ENCODE measurements at places on chromosomes 7 and 10. TPM values are rescaled to one million over a fixed set of nuclear protein-coding genes. Genes with fewer than 3 reads are reported as not detected.

Gene ELAPOR2
- 2.4 TPM for total RNA-seq

Gene FAM25C
- not detected for total RNA-seq

Gene ANAPC16
- 78.3 TPM for total RNA-seq

Gene CD36
- total RNA-seq, result 4.7 TPM

Gene SFTPA1
- total RNA-seq, result not detected

Gene PON3
- total RNA-seq, result not detected

Gene CDC14C
- not detected for total RNA-seq

Gene ACTL6B
- total RNA-seq, result not detected

Gene ZNF736
- total RNA-seq, result 24.1 TPM

Gene AGMO
- total RNA-seq, result not detected

Gene ZNF394
- total RNA-seq, result 34.1 TPM

Gene GRID1
- not detected for total RNA-seq

Gene PNLIP
- total RNA-seq, result not detected

Gene SPAG6
- 0.22 TPM for total RNA-seq

Gene PILRA
- 0.84 TPM for total RNA-seq

DNA sequence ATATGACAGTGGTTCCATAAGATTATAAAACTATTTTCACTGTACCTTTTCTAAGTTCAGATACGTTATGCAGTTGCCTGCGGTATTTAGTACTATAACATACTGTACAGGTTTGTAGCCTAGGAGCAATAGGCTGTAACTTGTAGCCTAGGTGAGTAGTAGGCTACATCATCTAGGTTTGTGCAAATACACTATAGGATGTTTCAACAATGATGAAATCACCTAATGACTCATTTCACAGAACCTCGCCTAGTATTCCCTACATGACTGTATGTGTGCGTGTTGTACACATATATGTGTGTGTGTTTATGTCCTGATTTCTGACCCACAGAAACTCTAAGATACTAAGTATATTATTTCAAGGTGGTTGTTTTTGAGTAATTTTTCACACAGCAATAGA, 139.0 kb downstream of the HERPUD2 start:
- H3K27me3 ChIP-seq, result no peaks in the 10 kb centered on the region
- H3K36me3 ChIP-seq, result no peaks in the 10 kb centered on the region
- no peaks in the 10 kb centered on the region for H3K4me1 ChIP-seq
- no peak overlapping the region for H3K27ac ChIP-seq
- no peak overlapping the region for H3K4me3 ChIP-seq

DNA sequence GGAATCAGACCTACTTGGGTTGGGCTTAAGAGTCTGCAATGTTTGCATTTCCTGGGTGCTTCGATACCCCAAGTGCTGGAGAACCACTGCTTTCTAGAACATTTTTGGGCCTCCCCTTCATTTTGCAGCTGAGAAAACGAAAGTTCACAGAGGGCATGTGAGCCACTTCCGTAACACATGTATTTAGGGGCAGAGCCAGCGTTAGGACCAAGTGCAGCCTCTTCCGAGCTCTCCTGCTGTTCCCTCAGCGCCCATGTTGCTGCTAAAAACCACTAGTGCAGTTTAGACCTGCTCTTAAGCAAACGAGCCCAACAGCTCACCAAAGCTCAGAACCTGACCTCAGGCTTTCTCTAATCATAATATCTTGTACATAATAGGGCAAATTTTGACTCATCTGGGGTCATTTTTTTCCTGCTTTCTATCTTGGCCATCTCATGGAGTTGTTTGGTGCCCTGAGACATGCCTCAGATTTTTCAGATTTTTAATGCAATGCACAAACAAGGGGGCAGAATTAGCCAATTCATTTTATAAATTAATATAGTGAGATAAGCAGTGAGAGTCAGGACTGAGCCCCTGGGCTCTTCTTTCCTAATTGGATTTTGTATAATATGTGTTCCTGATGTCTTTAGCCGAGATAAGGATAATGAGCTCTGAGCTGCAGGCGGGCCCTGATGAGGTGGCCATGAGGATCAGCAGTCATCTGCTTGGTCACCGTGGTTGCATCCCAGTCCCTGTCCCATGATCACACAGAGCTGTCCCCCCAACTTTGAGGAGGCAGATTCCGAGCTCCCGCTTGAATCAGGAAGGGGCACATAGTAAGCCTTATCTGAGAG, 12.9 kb downstream of the BAG3 start:
- no peak for DNase-seq
- H3K27me3 ChIP-seq, result no peaks in the 10 kb centered on the region
- peak overlapping the region; percentile 28 for H3K27ac ChIP-seq

DNA sequence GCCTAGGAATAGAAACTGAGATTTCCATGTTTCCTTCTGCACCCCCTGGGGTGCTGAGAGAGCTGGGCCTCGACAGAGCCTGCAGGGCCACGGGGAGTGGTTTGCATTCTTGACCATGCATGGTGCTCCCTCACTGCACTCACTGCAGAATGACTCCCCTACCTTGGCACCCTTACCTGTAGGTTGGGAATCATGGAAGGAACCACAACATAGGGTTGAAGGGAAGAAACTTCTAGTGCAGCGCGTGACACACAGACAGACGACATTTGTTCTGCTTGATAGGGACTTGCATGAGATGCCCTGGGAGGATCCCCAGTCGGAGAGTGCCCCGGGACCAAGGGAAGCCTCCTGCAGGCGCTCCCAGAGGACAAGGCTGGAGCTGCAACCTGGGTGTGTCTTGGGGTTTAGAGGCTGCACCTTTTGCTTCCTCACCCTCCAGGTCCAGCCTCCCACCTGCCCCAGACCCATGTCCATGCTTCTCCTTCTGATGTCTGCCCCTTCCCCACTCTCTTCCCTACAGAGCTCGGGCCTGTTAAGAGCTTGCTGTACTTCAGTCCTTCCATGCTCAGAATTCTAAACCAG, 245.2 kb downstream of the ABCA13 start:
- H3K4me3 ChIP-seq, result no peak overlapping the region
- DNase-seq, result no peak
- no peaks in the 10 kb centered on the region for H3K36me3 ChIP-seq
- no peaks in the 10 kb centered on the region for H3K27me3 ChIP-seq

GRCh38 chr7:21507627-21508343, 35.1 kb upstream of the DNAH11 start:
- DNase-seq, result no peak
- no peaks in the 10 kb centered on the region for H3K27me3 ChIP-seq
- no peak overlapping the region for H3K4me3 ChIP-seq
- H3K4me1 ChIP-seq, result no peaks in the 10 kb centered on the region
- no peak overlapping the region for H3K27ac ChIP-seq

GRCh38 chr7:45102785-45103712, 8.4 kb downstream of the TBRG4 start:
- no peak for DNase-seq
- no peak overlapping the region for H3K27ac ChIP-seq
- no peaks in the 10 kb centered on the region for H3K27me3 ChIP-seq

DNA sequence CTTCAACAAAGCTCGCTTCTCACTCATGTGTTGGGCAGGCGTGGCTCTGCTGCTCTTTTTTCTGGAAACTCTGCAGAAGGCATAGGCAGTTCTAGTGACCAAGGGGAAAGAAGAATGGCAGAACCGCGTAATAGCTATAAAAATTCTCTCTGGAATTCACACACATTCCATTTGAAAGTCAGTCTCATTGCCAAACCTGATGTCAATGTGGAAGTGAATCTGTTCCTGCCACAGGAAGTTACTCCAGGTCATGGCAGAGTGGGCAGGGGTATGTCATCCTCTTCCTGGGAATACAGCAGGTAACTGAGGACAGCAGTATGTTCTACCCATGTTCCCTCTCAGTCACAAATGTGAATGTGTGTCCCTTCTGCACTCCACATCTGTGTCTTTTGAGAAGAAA, 8.2 kb upstream of the PAXIP1 start:
- no peaks in the 10 kb centered on the region for H3K36me3 ChIP-seq
- no peaks in the 10 kb centered on the region for H3K4me1 ChIP-seq
- H3K27ac ChIP-seq, result no peak overlapping the region

GRCh38 chr10:42952349-42952748, 124.5 kb upstream of the RET start:
- no peaks in the 10 kb centered on the region for H3K27me3 ChIP-seq
- DNase-seq, result no peak
- H3K4me1 ChIP-seq, result no peaks in the 10 kb centered on the region
- H3K4me3 ChIP-seq, result no peak overlapping the region
- no peaks in the 10 kb centered on the region for H3K36me3 ChIP-seq
- no peak overlapping the region for H3K27ac ChIP-seq

DNA sequence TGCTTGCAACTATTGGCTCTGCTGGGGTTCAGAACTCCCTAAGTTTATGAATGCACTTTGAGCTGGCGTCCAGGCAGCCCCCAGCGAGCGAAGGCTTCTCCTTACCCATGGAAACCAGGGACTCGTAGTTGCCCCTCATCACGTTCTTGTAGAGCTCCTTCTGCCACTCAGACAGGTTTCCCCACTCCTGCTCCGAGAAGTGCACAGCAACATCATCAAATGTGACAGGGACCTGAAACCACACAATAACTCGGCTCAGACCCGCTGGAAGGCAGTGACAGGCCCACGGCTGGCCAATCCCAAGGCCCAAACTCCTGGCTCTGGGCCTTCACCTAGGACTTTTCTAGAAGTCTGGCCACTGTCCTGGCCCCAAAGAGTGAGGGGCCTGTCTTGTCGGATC, 6.9 kb downstream of the ZNF777 start:
- no peak overlapping the region for H3K27ac ChIP-seq
- no peak for DNase-seq
- H3K4me1 ChIP-seq, result peaks cover 15% of the 10 kb centered on the region
- H3K4me3 ChIP-seq, result no peak overlapping the region

DNA sequence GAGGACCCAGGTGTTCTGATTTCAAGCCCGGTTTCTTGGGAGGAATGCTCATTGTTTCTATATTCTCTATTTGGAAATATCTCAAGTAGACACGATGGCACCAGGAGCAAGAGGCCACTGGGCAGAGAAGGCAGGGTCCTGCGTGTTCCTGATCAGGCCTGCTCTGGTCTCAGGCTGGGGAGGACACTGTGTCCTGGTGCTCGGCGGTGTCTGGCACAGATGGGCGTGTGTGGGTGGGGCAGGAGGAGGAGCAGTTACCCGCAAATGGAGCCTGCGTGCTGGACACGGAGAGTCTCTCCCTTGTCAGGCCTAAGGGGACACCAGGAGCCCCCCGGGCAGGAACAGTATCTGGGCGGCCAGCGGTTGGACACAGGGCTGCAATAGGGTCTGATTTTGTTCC, 25.9 kb upstream of the GOLGA7B start:
- no peaks in the 10 kb centered on the region for H3K27me3 ChIP-seq
- no peak overlapping the region for H3K4me3 ChIP-seq
- no peak overlapping the region for H3K27ac ChIP-seq
- no peaks in the 10 kb centered on the region for H3K36me3 ChIP-seq
- H3K4me1 ChIP-seq, result peaks cover 8% of the 10 kb centered on the region
- no peak for DNase-seq

- no peak overlapping the region for H3K27ac ChIP-seq
- no peaks in the 10 kb centered on the region for H3K4me1 ChIP-seq
- no peaks in the 10 kb centered on the region for H3K36me3 ChIP-seq
- no peak overlapping the region for H3K4me3 ChIP-seq
- H3K27me3 ChIP-seq, result no peaks in the 10 kb centered on the region
- no peak for DNase-seq
Observed at GRCh38 chr7:138226745-138227279, 150.6 kb downstream of the AKR1D1 start.

- peaks cover 40% of the 10 kb centered on the region for H3K4me1 ChIP-seq
- H3K36me3 ChIP-seq, result no peaks in the 10 kb centered on the region
- H3K4me3 ChIP-seq, result no peak overlapping the region
- H3K27me3 ChIP-seq, result no peaks in the 10 kb centered on the region
Observed at GRCh38 chr10:88896372-88896993, 16.4 kb downstream of the STAMBPL1 start.

- DNase-seq, result no peak
- H3K4me3 ChIP-seq, result no peak overlapping the region
- H3K36me3 ChIP-seq, result no peaks in the 10 kb centered on the region
- no peaks in the 10 kb centered on the region for H3K4me1 ChIP-seq
Observed at GRCh38 chr10:72460284-72460876, 105.7 kb upstream of the DNAJB12 start.

DNA sequence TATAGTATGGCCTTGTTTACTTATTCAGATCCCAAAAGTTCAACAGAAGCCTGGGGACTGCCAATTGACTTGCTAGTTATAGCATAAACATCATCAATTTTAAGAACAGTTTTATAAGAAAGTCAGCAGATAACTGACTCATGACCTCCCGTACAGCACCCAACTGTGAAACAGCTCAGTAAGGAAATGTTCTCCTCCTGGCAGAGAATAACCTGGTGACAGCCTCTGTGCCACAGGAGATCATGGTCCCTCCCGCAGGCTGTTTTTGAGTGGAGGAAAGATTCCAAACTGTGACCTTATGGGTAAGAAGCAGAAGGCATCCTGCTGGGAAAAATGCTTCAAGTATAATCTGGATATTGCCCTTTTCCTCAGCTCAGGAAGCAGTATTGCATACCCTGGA, 182.5 kb downstream of the SEMA3D start:
- no peak for DNase-seq
- no peaks in the 10 kb centered on the region for H3K36me3 ChIP-seq
- H3K4me3 ChIP-seq, result no peak overlapping the region
- no peaks in the 10 kb centered on the region for H3K27me3 ChIP-seq

DNA sequence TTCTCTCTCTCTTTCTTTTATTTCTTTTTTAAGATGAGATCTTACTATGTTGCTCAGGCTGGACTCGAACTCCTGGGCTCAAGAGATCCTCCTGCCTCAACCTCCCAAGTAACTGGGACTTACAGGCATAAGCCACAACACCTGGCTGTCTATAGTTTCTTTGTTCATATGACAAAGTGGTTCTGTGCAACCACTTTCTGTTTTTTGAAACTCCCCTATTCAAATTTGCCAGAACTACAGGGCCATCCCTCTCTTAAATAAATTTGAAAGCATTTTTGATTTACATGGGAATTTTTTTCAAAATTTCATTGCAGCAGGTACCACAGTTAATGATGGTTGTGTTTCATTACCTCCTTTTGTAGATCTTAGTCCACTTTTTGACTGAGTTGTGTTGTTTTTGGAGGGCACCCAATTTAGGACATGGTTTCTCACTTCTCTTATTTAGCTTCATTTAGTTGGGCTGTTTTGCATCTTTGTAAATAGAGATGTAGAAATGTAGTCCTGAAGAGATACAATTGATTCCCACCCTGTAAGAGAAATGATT, 119.2 kb downstream of the LRRC4 start:
- no peaks in the 10 kb centered on the region for H3K4me1 ChIP-seq
- DNase-seq, result no peak
- H3K27ac ChIP-seq, result no peak overlapping the region
- no peaks in the 10 kb centered on the region for H3K36me3 ChIP-seq
- H3K27me3 ChIP-seq, result no peaks in the 10 kb centered on the region

GRCh38 chr10:17497446-17498030, 43.1 kb upstream of the ST8SIA6 start:
- no peak overlapping the region for H3K4me3 ChIP-seq
- DNase-seq, result no peak

DNA sequence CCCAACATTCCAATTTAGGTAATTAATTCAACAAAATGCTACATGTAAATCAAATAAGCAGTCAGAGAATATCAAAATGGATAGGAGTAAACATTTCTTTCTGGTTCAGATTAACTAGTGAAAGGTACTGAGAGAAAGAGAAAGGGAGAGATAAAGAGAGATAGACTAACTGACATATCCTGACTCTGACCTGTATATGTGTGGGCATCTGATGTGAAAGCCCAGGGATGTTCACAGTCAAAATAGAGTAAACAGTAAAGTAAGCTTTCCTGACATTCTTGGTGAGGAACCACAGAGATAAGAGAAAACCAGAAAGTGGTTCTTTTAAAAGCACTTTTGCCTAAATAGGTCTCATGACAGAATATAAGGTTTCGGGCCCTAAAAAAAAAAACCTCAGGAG, 37.5 kb upstream of the ANK3 start:
- H3K27me3 ChIP-seq, result no peaks in the 10 kb centered on the region
- H3K27ac ChIP-seq, result no peak overlapping the region
- no peaks in the 10 kb centered on the region for H3K4me1 ChIP-seq
- no peak overlapping the region for H3K4me3 ChIP-seq
- no peak for DNase-seq

Measured in CD8-positive, alpha-beta memory T cell (primary cell).